ENCODE measurements at places on chromosomes 11 and 22.

DNA sequence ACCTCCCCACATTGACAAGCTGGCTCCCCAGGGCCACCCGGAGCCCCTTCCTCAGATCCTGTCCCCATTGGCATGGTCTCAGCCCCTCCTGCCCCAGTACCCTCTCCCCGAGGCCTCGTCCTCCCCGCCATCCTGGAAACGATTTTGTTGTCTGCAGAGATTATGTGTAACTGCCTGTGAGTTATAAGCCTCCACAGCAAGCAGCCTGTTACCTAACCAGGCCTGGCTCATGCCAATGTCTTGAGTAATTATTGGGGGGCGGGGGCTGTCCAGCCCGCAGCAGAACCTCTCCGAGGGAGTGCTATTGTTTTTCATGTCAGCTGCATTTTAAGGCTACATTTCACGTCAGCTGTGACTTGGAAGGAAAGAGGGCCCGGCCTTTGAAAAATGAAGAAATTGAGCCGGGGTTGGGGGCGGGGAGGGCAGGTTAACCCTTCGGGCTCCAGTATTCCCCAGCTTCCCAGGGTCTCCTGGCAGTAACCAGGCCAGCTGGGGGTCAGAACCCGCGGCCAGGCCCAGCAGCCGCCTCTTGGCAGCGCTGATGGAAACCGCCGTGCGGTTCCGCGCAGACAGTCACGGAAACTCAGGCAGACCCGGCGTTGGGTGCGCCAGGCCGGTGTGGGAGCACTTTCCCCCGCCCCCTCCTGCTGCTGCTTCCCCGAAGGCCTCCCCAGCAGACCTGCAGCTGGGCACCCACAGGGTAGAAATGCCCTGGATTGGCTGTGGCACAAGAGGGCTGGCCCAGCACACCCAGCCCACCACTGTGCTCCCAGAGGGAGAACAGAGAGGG, 59.5 kb downstream of the CDKN1C start:
- peak; percentile 95 for DNase-seq

GRCh38 chr11:43954241-43954640, 11.8 kb downstream of the C11orf96 start:
- DNase-seq = no peak

- peak; percentile 70 for DNase-seq
Observed at GRCh38 chr11:5684646-5685362, at the start of gene TRIM5. Gene TRIM5 (minus strand): TSS chr11:5685074. CDS start chr11:5680177, 4,897 bp downstream.

DNA sequence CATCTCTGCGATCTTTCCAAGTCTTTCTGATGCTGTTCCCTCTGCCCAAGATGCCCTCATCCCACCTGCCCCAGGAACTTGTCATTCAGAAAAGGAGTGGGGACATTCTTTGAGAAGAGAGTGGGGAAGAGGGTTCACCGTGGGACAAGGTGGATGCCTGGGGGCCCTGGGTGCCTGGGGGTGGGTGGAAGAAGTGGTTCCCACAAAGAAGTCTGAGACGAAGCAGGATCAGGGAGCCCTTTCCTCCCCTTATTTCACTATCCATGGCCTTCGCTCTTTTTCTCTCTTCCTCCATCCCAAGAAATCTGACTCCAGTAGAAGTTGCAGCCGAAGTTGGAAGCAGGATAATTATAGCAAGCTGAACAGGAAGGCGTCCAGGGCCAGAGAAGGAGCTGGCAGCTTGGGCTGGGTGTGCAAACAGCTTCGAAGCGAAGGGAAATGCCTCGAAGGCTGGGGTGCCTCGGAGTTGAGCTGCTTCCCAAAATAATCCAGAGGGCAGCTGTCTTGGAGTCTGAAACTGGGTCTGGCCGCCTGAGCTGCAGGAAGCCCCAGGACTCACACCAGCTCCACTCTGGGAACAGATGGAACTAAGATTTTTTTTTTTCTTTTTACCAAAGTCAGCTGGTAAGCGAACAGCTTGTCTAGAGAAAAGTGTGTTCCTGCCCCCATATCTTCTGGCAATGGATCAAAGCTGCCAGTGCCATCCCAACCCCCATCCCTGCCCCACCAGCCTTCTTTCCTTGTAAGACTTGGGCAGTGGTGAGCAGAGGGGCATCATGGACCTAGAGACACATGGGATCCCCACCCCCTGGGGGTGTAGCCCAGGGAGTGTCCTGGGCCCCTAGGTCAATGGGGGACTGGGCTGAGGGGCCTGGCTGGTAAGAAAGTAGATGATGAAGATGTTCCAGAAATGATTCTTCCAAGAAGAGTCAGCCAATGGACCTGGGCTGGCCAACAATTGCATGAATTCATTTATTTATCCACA, 31.5 kb downstream of the PARVG start:
- no peak for DNase-seq

GRCh38 chr22:36351921-36352802, 35.6 kb downstream of the MYH9 start:
- DNase-seq = no peak

GRCh38 chr22:48923996-48924395, 903.7 kb downstream of the BRD1 start:
- no peak for DNase-seq

DNA sequence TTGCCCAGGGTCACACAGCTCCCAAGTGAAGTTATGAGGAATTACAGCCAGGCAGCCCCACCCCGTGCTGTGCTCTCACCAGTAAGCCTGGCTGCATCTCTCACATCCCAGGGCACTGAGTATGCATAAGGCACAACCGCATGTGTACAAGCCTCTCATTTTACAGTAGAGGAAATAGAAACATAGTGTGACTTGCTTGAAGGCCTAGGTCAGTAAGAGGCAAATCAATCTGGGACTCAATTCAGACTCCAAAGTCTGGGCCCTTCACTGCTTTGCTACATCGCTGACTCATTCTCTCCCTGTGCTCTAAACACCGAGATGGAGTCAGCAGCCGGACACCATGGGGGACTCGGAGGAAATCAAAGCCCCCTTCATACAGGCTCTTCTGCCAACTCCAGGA, 7.9 kb downstream of the ABTB2 start:
- no peak for DNase-seq

- no peak for DNase-seq
Observed at GRCh38 chr11:119195680-119196079, 10.4 kb downstream of the NHERF4 start.

DNA sequence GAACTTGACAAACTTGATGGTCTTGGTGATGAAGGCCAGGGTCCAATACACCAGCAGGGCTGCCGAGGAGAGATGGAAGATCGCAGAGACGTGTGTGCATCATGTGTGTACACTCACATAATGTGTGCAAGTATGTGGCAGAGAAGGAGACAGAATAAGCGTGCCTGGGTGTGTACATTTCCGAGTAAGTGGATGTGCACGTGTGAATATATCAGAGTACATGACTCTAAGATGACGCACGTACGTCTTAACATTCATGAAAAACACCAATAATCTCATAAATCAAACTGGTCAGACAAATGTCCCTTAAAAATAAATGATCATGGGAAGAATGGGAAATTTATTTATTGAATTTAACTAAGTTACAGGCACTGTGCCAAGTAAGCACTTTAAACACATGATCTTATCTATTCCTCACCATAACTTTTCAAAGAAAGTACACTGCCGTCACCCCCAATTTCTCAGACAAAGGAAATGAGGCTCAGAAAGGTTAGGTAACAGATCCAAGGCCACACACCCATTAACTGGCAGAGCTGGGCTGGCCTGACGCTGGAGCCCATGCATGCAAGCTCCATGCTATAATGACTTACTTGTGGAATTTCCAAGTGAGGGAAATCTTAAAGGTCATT, 13.0 kb downstream of the ABCC8 start:
- no peak for DNase-seq

GRCh38 chr11:45646275-45646927, 19.0 kb downstream of the CHST1 start:
- no peak for DNase-seq

DNA sequence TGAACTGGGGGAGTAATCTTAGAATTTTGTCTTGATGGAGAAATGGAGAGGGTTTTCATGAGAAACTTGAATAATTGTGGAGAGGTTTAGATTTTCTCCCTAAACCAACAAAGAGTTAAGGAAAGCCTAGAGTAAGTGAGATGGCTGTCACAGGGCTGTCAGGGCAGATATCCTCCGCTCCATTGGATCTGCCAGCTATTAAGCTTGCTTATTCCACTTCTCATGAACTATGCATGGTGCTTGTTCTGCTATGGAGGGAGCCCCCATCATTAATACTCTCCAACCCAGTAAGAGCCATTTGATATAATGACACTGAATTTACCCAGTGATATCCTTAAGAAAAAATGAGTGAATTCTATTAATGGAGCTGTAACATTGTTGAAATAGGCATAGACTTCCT, 342.8 kb upstream of the MTNR1B start:
- DNase-seq = no peak

DNA sequence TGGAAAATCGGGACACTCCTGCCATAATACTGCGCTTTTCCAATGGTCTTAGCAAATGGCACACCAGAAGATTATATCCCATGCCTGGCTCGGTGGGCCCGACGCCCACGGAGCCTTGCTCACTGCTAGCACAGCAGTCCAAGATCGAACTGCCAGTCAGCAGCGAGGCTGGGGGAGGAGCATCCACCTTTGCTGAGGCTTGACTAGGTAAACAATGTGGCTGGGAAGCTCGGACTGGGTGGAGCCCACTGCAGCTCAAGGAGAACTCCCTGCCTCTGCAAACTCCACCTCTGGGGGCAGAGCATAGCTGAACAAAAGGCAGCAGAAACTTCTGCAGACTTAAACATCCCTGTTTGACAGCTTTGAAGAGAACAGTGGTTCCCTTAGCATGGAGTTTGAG, 15.6 kb downstream of the PTH start:
- no peak for DNase-seq

- DNase-seq = no peak
Observed at GRCh38 chr11:67544616-67545242, 21.5 kb upstream of the CABP2 start.

DNA sequence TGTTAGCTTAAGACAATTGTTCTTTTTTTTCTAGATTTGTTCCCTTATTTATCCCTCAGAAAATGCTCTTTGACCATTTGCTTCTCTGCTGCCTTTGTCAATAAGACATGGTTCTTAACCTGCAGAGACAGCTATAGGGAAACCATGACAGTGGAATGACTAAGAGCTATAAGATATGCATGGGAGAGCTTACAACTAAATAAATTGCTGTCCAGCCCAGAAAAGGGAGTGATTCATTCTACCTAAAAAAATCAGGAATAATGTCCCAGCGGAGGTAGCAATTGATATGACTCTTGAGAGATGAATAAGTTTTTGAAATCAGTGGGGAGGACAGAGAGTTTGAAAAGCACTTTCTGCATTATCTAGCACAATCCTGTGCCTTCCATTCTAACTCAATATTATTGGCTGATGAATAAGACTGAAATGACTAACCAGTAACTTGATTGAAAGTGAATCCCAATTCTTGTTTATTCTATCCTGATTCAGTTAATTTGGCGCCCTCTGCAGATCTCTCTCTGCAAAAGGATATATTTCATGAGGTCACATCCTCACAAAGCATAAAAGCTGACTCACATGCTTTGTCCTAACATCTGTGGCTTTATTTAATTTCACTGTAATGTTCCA, 680.5 kb upstream of the API5 start:
- DNase-seq = no peak

- no peak for DNase-seq
Observed at GRCh38 chr11:20327377-20327935, 36.1 kb upstream of the HTATIP2 start.

GRCh38 chr22:24950272-24950902, 2.1 kb upstream of the KIAA1671 start:
- DNase-seq = no peak

DNA sequence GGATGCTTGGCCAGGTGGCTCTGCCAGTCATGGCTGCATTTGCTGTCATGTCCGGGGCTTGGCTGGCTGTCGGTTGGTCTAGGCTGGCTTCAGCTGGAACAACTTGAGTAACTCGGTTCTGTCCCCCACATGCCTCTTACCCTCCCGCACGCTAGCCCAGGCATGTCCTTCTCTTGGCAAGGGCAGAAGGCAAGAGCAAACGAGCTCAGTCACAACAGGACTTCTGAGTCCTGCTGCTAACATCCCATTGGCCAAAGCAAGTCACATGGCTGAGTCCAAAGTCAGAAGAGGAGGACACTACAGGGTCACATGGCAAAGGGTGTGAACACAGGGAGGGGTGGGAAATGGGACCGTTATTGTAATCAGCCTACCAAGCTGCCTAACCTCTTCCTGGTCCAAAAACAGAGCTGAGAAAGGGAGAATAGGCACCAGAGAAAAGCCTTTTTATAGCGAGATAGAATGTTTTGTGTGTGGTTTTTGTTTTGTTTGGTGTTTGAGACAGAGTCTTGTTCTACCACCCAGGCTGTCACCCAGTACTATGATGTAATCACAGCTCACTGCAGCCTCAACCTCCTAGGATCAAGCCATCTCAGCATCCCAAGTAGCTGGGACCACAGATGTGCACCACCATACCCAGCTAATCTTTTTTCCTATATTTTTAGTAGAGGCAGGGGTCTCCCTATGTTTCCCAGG, 81.9 kb downstream of the MN1 start:
- DNase-seq = no peak

- no peak for DNase-seq
Observed at GRCh38 chr11:94533696-94534630, 9.8 kb upstream of the FUT4 start.

GRCh38 chr11:76978818-76979217, 55.4 kb upstream of the B3GNT6 start:
- no peak for DNase-seq

DNA sequence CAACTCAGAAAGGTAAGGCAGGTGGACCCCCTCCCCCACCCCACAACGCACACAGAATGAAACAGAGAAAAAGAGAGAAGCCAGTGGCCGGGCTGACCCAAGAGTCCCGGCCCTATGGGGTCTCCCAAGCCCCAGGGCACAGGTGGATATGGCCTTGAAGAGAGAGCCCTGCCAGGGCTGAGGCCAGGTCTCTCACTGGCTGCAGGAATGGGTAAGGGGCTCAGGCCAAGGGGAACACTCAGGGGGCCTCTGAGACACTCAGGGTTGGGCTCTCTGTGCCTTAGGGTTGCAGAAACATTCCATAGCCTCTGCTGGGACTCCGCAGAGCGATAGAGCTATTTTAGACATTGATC, 98.0 kb downstream of the PDE2A start:
- DNase-seq = no peak

GRCh38 chr22:48417225-48418070, 1410.2 kb downstream of the BRD1 start:
- DNase-seq = peak; percentile 45

DNA sequence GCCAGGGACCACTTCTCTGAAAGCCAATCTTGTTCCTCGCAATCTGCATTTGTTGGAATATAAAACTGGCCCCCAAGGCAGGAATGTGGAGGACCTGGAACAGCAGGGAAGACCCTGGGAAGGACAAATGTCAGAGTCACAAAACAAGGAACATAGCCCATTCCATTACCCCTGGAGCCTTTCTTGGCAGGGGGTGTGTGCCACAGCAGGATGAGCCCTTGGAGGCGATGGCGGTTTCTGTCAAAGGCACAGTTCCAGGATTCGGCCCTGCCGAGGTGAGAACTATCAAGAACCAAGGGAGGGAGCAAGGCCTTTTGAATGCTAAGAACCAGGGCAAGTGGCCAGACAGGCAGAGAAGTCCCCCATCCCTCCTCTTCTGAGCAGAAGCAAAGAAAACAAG, 204.3 kb downstream of the TRIM29 start:
- no peak for DNase-seq

GRCh38 chr11:100680070-100680469, 7.0 kb upstream of the ARHGAP42 start:
- no peak for DNase-seq

GRCh38 chr11:58070585-58070984, 39.8 kb downstream of the OR6Q1 start:
- no peak for DNase-seq

GRCh38 chr11:70456921-70457532, 58.7 kb downstream of the CTTN start:
- DNase-seq = no peak

- DNase-seq = no peak
Observed at GRCh38 chr22:45882881-45883810, 93.8 kb downstream of the WNT7B start.

- no peak for DNase-seq
Observed at GRCh38 chr22:19937616-19938473, 3.7 kb upstream of the COMT start.

Measured in ascending aorta (tissue), 2 donors.